ENCODE measurements at places on chromosomes 1 and 21.

- DNase-seq, result peak; percentile 89
These were observed 41.0 kb upstream of the COL18A1 start for GRCh38 chr21:45363921-45364467.

GRCh38 chr1:89922911-89923310 lies 72.0 kb upstream of the ZNF326 start:
- no peak for DNase-seq

- peak; percentile 61 for DNase-seq
These were observed 20.4 kb downstream of the ARHGEF19 start for GRCh38 chr1:16191916-16192546.

DNA sequence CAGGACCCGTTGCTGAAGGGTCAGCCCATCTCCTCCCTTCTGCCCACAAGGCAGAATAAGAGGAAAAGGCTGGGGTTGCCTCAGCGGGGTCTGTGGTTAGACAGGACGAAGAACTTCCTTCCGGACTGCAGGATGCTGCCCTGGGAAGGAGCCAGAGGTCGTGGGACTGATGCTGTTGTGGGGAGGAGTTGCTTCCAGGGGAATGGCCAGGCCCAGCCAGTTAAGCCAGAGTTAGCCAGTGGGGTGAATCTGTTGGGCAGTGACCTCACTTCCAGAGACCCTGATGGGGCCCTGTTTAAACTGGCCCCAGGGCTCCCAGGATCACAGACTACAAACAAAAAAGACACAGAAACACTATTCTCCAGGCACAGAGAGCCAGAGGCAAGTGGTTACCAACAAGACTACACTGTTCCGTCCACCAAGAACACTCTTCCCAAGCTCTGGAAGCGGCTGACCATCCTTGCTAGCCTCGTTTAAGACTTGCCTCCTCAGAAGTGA lies 13.0 kb downstream of the FAM229A start:
- no peak for DNase-seq

DNA sequence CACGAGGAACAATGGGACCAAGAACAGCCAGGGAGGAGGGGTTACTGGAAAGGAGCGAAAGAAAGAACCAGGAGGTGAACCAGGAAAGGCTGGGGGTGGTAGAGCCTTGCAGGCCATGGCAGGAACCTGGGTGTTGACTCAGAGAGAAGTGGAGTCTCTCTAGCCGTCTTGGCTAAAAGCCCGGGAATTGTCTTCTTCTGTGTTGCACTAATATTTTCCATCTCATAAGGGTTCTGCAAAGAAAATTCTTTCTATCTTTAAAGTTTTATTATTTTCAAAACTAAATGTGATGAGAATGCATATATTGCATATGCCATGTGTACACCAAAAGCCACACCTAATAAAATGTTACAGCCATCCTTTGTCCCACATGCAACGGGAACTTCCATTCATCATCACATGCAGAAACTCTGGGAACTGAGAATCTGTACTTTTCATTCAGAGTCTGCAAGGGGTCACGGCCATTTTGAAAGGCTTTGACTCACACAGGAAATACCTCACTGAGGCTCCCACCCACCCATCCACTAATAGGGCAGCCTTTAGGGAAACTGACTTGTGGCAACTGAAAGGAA lies 38.0 kb downstream of the ERG start:
- peak; percentile 94 for DNase-seq

DNA sequence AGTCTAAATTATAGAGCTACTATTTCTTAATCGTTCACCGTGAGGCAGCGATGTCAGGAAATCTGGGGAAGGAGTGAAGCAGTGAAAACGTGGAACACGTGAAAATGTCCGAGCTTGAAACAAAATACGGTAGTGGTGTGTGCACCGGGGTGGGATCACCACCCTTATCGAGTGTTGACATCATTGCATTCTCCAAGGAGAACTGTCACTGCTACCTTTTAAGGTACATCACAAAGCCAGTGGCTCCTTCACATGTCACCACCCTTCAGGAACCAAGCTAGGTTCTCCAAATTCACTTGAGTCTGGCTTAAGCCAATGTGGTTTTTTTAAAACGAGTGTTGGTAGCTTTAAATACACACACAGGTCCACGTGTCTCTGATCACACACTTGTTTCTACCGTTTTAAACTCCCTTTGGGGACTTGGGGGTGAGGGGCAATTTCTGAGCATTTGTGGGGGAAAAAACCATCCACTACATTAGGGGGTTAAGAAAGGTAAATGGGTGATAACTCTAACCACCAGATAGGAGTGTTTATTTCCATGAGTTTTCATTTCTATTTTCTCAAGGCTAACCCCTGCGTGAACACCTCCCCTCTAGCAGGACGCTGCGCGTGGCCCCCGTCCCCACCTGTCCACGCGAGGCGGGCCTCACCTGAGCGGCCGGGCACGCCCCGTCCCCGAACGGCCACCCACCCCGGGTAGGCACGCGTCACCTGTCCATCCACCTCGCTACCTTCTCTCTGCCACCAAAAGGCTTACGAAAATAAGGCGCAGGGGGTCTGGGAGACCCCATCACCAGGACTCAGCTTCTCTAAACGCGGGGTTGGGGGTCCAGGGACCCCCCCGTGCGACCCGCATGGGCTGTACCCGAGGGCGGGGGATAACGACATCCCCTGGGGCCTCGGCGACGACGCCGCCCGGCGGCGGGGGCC lies 978 bp downstream of the PRDM15 start:
- DNase-seq, result peak; percentile 39

DNA sequence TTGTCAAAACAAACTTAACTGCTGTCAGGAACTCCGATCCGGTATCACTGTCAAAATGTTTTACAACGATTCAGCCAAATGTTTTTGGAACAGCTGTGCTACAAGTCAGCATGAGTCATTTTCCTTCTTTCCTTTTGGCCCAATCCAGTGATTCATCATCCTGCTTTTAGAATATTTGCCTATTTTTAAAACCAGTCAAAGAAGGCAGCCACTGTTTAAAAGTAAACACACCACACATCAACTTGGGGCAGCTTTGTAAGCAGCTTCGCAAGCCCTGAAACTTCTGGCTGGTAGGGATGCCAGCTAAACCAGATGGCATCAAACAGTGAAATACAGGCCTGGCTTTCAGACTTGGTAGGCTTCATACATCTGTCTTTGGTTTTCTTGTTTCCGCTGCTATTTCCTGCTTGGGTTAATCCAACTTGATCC lies 14.9 kb downstream of the MAP3K7CL start:
- DNase-seq, result peak; percentile 95

GRCh38 chr1:8040586-8040985 lies 14.5 kb upstream of the ERRFI1 start:
- peak; percentile 99 for DNase-seq

- peak; percentile 51 for DNase-seq
These were observed 7.1 kb upstream of the DIPK1A start for GRCh38 chr1:92968138-92969032.

- no peak for DNase-seq
These were observed 5.2 kb downstream of the DIO1 start for GRCh38 chr1:53899206-53899628.

GRCh38 chr1:32411261-32411660 lies 17.0 kb upstream of the BSDC1 start:
- DNase-seq, result no peak

- DNase-seq, result no peak
These were observed 57.4 kb downstream of the BRINP2 start for GRCh38 chr1:177227978-177228692.

GRCh38 chr1:30302858-30303257 lies 420.5 kb downstream of the MATN1 start:
- DNase-seq, result no peak

DNA sequence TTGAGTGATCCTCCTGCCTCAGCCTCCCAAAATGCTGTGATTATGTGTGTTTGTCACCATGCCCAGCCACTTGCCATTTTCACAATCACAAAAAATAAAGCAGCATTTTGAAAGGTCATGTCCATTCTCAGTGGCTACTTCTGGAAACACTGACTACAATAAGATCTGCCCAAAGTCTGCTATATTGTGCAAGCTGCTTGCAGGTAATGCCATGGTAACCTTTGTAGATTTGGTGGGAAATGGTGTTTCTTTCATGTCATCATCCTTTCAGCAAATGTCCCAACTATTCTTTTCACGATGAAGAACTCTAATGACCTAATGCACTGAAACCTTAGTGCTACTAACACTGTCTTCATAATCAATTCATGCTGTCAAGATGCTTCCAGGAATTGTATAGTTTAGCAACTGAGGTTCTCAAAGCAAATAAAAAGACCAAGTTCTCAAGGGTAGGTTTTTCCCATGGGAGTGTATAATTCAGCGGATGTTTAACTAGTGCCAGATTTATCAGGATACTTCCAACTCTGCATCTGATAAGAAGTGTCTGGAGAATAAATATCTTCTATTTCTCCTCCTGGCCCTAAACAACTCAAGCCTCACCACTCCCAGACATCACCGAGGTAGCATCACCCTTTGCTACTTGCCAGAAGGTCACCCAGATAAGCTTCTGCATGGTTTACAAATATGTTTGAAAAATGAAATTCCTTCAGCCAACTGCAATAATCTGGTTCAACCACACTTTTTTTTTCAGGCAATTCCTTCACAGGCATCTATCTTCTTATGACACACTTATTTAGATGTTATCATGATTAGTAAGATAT lies 132.0 kb upstream of the ZC3H11B start:
- DNase-seq, result no peak

- no peak for DNase-seq
These were observed 61.6 kb downstream of the PTPRC start for GRCh38 chr1:198700396-198700795.

- peak; percentile 35 for DNase-seq
These were observed 21.1 kb downstream of the C1orf21 start for GRCh38 chr1:184407816-184408510.

DNA sequence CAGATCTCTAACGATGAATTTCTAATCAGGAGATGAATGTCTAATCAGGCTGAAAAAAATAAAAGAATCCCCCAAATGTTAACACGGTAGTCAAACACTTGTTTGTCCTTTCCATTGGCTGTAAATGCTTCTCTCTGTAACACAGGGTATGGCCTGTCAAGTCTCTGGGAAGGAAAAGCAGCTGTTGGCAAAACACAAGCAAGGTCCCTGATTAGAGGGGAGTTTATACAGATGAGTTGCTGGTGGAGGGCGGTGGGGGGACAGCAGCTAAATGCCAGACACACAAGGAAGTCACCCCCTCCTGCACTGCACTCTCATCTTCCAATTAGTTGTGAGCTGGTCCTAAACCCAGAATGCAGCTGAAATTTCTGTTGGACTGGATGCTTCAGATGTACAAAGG lies 51.0 kb downstream of the PGBD5 start:
- no peak for DNase-seq

DNA sequence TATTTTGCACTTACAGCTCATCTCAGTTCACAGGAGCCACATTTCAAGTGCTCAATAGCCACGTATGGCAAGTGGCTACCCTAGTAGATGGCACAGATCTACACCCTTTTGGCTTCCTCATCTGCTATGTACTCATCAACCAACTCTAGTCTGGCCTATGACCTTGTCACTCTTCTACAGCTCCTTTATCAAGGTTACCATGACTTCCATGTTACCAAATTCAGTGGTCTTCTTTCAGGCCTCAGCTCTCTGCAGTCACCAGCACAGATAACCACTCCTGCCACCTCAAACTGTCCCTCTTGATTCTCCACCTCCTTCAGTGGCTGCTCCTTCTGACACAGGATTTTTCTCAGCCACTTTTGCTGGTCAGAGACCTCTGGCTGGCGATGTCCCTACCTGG lies 11.7 kb upstream of the USP48 start:
- no peak for DNase-seq

DNA sequence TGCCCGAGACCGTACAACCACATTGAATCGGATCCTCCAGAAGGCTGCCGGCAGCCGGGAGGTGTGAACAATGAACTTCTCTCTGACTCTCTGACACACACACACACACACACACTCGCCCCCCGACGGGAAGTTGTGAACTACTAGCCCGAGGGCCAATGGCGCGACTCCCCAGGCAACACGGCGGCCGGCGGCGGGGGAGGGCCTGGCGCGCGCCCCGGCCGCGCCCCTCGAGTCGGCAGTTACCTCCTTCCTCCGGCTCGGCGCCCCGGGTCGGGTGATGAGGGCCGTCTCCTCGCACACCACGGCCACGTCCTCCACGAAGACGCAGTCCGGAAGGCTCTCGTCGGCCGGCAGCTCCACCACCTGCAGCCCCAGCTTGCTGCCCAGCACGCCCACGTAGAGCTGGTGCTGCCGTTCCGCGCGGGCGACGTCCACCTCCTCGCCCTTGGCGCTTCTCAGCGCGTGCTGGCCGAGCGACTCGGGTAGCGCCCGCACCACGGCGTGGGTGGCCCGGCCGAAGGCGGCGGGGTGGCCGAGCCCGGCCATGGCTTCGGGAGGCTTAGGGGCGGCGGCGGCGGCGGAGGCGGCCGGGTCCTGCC lies 361 bp downstream of the DDAH1 start:
- DNase-seq, result peak; percentile 41

DNA sequence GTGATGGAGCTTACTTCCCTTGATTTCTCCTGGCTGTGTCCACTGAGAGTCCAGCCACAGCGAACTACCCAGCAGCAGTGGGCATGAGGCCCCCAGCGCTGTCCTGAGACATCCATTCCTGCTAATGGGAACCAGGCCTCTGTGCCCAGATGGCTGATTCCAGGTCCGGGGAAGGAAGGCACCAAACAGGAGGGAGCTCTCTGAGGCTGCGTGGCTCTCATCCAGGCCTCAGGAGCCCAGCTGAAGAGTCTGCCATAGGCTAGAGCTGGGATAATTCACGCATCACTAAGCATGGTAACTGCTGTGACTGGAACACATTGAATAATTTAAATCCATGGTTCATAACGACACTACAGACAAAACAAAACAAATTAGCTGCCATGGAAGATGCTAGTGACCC lies 24.7 kb upstream of the LRRC47 start:
- no peak for DNase-seq

DNA sequence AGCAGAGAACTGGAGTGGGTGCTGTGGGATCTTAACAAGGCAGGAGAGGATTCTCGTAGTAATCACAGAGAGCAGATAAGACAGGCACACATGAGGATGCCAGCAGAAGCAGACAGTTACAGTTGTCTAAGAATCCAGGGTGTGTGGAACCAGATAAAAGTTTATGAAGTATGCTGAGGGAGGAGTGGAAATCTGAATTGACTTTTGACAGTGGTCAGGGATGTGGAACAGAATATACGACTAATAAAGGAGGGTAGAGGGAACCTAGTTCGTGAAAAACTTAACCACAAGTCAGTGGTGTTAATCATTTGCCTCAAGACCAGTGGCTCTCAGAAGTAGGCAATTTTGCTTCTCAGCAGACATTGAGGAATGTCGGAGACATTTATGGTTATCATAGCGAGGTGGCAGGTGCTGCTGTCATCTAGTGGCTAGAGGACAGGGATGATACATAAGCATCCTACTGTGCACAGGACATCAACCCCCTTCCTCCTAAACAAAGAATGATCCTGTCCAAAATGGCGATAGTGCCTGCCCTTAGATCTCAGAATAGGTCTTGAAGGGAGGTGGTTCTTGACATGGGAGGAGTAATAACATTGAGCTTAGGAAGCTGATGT lies 3.0 kb downstream of the LRRC8D start:
- DNase-seq, result no peak

DNA sequence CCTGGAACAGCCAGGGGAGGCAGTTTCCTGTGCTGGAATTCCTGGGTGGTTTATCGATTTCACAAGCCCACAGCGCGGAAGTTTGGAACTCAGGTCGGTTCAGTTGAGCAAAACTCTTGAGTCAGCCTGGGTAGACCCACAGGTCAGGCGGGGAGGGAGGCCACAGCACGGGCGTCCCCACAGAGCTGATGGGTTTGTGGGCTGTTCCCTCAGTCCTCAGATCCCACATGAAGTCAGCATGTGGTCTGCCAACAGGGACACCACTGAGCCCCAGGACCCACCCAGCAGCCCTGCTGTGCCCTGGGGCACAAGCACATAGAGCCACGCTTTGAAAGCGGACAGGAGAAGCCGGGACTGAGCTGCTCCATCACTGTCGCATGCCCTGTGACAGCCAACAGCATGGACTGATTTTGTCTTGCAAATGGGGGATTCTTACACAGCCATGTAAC lies 17.4 kb downstream of the BMP8A start:
- DNase-seq, result peak; percentile 30
